ENCODE measurements at places on chromosomes 16 and 17. TPM values are rescaled to one million over a fixed set of nuclear protein-coding genes. Genes with fewer than 3 reads are reported as not detected.

The FKBP10 gene
- total RNA-seq, result 34.5 TPM

The ALOX12B gene
- total RNA-seq, result not detected

The NAGS gene
- total RNA-seq, result 7.1 TPM

The CHST5 gene
- total RNA-seq, result not detected

The TEKT1 gene
- total RNA-seq, result not detected

The CCL2 gene
- total RNA-seq, result 53.3 TPM

The CRYBA1 gene
- total RNA-seq, result not detected

The PIGS gene
- 43.0 TPM for total RNA-seq

The MT1H gene
- total RNA-seq, result 6.3 TPM

The DPEP3 gene
- total RNA-seq, result not detected

- no peak for DNase-seq
Observed at GRCh38 chr16:28003923-28004322, 59.6 kb downstream of the GSG1L start.

- DNase-seq, result no peak
Observed at GRCh38 chr17:79806863-79807720, 10.2 kb upstream of the CBX8 start.

GRCh38 chr16:50298591-50299507, 32.5 kb downstream of the ADCY7 start:
- DNase-seq, result peak; percentile 55

- DNase-seq, result no peak
Observed at GRCh38 chr17:66963909-66964771, at the start of gene CACNG4. Gene CACNG4, plus strand, starts transcription at chr17:66964707. Its CDS starts 205 bp downstream, at chr17:66964912.

GRCh38 chr17:5122586-5123342, 6.9 kb downstream of the USP6 start:
- peak; percentile 68 for DNase-seq

DNA sequence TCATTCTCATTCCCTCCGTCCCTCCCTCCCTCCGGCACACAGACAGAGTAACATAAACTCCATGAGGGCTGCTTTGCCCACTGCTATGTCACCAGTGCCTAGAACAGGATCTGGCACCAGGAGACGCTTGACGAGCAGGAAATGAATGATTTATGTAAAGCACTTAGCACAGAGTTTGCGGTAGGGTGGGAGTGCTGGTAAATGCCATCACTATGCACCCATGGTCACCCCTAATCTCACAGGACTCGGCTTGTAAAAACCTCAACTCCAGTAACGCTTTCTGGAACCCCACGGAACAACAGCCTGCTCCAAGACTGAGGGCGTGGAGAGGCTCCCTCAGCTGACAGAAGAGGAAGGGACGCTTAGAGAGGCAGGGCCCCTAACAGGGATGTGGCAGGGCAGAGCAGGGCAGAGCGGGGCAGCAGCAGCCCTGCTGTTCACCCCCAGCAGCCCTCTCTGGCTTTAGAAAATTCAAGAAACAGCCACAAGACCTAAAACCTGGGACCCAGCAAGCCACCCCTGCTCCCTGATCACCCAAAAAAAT, 156.9 kb downstream of the C16orf78 start:
- no peak for DNase-seq

- DNase-seq, result no peak
Observed at GRCh38 chr17:5464717-5465507, 3.9 kb downstream of the DHX33 start.

- peak; percentile 92 for DNase-seq
Observed at GRCh38 chr16:28609631-28610594, at the start of gene SULT1A1. Gene SULT1A1, minus strand, starts transcription at chr16:28610044. Its CDS starts 1,189 bp downstream, at chr16:28608855.

DNA sequence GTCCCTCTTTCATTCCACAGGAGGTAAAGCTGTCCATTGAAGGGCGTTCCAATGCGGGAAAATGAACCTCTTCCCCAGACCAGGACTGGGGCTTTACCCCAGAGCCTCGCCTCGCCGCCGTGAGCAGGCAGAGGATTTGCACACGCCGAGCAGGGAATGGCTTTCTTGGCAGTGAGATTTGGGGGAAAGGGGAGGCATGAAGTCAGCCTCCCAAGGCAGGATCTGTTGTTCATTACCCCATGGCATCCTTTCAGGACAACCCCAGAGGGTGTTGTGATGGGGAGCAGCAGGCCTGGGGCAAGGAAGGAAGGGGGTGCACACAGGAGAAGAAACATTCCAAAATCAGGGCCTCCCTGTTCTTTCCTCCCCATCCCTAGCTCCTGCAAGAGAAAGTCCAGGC, 6.0 kb downstream of the ATXN1L start:
- DNase-seq, result no peak

DNA sequence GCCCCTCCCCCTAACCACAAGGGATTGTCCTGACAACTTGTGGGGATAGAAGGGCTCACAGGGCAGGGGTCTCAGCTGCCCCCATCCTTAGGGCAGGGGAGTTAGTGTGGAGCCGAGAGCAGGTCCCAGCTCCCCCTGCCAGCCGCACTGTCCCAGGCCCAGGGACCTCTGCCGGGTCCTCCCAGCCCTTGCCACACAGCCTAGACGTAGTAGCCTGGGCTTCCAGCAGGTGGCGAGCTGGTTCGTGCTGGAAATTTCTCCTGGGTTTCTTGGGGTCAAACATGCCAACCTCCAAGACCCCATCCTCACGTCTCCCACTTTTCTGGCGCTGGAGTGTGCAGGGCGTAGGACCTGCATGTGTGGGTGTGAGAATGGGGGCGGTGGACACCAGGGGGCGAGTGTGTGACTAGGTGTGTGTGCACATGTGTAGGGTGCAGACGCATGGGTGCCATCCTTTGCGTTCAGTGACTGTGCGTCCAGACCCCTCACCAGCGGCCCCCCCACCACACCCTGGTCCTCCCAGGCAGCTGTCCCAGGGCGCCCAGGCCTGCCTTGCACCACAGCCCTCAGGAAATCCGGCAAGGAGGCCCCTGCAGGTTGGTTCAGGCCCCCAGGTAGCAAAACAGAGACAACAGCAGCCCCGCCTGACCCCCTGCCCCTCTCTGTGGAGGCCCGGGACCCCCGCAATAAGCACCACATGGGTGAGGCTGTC, 29.5 kb downstream of the SBK1 start:
- DNase-seq, result no peak

DNA sequence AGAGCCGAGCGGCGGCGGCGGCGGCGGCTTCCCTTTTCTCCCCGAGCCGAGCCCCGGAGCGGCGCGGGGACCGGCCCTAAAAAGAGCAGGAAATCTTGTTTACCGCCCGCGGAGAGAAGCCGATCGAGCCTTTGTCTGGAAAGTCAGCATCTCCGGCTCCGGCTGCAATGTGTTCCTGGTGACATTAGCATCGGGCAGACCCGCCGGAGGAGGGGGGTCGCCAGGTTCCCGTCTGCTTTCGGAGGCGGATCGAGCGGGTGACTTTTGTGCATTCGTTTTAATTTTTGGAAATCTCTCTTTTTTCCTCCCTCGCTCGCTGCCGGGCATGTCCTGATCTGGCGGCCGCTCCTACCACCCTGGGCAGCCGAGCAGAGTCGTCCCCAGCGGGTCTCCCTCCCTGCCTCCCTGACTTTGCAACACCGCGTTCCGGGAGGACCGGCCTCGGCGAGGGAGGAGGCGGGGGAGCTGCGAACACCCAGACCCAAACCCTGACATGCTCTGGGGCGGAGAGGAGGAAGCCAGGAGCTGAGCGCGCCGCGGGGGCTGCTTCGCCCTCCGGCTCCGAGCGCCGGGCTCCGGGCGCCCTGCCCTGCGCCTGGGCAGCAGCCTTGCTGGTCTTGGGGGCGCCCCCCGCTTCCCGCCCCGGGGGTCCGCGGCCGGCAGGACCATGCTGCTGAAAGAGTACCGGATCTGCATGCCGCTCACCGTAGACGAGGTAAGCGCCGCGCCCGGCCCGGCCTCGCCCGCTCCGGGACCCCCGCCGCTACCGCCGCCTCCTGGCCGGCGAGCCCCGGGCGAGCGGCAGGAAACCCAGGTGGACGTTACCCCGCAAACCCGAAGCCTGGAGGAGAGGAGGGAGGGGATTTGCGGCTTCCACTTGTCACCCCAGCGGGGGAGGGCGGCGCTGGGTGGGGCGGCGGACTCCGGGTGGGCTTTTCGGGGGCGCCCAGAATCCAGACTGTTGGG, 690 bp downstream of the PITPNC1 start:
- peak; percentile 83 for DNase-seq

GRCh38 chr17:18016426-18016825, 22.5 kb downstream of the ATPAF2 start:
- no peak for DNase-seq

- DNase-seq, result peak; percentile 44
Observed at GRCh38 chr16:86523166-86523740, 12.9 kb downstream of the FOXF1 start.

GRCh38 chr16:8589900-8590688, at the start of gene TMEM114:
Gene TMEM114, minus strand, starts transcription at chr16:8590511. Its CDS starts 673 bp downstream, at chr16:8589838.
- no peak for DNase-seq

GRCh38 chr17:55699181-55699860, 23.3 kb downstream of the TMEM100 start:
- DNase-seq, result no peak

GRCh38 chr16:23182679-23183542, at the start of gene SCNN1G:
Gene SCNN1G, plus strand, starts transcription at chr16:23182745. Its CDS starts 3,527 bp downstream, at chr16:23186272.
- peak; percentile 82 for DNase-seq

GRCh38 chr16:50594308-50595260, 46.4 kb downstream of the NKD1 start:
- DNase-seq, result no peak

DNA sequence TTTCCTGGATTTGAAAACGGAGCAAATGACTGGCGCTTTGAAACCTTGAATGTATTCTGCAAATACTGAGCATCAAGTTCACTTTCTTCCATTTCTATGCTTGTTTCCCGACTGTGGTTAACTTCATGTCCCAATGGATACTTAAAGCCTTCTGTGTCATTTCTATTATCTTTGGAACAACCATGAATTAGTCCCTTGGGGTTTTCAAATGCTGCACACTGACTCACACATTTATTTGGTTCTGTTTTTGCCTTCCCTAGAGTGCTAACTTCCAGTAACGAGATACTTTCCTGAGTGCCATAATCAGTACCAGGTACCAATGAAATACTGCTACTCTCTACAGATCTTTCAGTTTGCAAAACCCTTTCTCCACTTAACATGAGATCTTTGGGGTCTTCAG, 32.3 kb downstream of the BRCA1 start:
- no peak for DNase-seq

DNA sequence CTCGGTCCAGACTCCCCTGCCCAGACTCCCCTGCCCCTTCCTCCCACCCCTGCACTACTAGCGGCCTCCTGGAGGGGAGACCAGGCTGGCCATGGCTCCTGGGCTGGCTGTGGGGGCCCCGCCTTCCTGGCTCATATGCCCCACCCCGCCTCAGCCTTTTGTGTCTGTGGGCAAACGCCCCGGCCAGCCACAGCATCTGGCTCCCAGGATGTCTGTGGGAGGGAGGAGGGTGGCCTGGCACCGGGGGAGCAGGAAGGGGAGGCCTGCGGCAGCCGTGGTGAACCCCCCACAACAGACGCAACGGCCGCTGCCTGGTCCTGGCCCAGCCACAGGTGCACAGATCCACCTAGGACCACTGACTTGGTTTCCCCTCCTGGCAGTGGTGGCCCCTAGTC, 32.9 kb downstream of the BAHCC1 start:
- no peak for DNase-seq

DNA sequence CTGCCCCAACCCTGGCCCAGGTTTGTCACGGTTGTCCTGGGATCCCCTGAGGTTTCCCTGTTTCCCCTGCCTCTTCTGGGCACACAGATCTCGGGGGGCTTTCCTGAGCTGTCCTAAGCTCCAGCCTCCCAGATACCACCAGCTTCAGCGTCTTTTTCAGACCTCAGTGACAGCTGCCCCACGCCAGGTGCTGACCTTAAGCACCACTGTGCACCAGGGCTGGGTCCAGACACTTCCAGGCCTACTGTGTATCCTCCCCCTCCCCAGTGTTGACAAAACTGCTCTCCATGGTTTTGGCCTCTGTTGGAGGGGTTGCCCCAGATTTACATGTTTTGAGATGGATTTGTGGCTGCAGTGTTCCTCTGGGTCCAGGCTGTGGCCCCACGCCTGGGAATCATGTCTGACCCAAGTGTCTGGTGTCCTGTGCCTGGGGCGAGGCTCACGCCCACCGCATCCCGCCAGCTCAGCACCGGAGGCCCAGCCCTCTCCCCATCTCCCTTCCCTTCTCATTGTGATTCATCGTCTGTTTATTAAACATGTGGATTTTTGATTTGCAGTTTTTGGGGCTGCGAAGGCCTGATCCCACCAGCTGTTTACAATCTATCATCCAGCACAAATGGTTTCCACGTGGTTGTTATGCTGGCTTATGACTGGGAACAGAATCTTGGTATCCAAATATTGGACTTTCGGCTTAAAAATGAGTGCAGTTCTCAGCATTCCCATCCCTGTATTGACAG, 82.1 kb downstream of the METRNL start:
- peak; percentile 40 for DNase-seq

DNA sequence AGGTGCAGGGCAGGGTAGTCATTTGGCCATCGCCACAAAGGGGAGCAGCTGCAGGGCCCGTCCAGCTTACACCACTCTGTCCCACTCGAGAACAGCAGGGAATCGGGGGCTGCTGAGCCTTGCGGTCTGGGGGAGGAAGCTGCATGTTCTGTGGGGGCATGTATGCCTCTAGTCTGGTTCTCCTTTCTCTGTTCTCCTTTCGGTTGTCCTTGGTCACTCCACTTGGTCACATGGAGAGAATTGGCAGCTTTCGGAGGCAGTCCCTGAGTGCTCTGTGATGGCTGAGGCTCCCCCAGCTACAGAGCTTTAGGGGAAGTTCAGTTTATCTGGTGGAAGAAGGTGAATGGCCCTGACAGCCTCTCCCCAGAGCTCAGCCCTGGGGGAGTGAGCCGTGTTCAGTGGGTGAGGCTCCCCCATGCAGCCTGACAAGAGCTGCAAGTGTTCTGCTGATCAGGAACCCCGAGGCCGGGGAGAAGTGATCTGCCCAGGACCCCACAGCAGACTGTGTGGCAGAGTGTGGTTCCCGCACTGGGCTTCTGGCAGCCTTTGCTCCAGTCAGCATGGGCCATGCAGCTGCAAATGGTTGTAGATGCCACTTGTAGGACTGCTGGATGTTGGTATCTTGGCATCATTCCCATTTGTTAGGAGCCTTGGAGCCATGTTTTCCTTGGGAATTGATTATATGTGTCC, 22.3 kb upstream of the SMPD3 start:
- peak; percentile 75 for DNase-seq

GRCh38 chr17:47214931-47215330, 5.8 kb downstream of the MYL4 start:
- DNase-seq, result no peak

DNA sequence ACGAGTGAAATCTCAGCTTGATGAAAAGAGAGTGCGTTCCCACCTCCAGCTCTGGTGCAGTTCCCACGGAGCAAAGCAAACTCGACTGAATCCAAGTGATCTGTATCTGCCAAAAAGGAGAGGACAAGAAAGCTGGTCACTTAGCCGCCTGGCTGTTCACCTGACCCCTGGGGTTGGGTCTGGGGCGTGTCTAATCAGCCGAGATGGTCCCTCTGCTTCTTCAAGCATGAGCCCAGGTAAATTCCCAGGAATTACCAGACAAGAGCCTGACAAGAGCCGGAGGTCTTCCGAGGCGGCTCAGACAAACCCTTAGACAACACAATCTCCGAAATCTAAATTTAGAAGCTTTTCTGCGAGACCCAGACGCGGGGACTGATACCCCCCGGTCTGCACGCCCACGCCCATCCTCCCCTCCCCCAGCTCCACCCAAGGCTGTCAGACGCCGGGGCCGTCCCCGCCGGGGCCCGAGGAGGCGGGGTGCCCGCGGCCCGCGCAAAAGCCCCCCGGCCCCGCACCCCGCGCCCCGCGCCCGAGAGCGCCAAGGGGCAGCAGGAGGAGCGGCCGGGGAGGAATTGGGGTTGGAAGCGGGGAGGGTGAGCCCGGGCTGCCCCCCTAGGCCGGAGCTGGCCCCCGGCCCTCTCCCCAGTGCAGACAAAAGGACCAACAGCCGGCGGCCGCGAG, 674 bp downstream of the ZNF821 start:
- DNase-seq, result peak; percentile 75

GRCh38 chr17:44546671-44547606, 10.3 kb upstream of the FZD2 start:
- no peak for DNase-seq

GRCh38 chr16:72609933-72610332, 438.0 kb upstream of the PMFBP1 start:
- DNase-seq, result no peak
